ENCODE measurements at places on chromosomes 11 and 22. TPM values are rescaled to one million over a fixed set of nuclear protein-coding genes. Genes with fewer than 3 reads are reported as not detected.

DNA sequence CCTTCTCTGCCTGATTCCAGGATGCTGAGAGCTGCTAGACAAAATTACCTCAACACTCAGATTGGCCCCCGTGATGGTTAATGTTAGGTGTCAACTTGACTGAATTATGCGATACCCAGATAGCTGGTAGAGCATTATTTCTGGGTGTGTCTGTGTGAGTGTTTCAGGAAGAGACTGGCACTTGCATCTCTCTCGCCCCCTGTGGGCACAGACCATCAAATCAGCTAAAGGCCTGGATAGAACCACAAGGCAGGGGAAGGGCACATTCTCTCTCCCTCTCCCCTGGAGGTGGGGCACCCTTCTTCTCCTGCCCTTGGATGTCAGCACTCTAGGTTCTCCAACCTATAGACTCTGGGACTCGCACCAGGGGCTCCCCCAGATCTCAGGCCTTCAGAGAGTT lies 79.7 kb downstream of the KIRREL3 start:
- no peak for DNase-seq

DNA sequence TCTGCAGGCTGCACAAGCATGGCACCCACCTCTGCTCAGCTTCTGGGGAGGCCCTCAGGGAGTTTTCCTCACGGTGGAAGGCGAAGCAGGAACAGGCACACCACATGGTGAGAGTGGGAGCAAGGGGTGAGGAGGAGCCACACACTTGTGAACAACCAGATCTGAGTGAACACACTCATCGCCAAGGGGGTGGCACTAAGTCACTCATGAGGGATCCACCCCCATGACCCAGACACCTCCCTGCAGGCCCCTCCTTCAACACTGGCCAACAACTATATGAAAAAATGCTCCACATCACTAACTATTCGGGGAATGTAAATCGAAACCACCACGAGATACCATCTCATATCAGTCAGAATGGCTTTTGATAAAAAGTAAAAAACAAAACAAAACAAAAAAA lies 722 bp upstream of the KRTAP5-2 start:
- no peak for DNase-seq

- no peak for DNase-seq
Measured at GRCh38 chr11:117315285-117316196, 515 bp downstream of the BACE1 start.

- DNase-seq, result no peak
Measured at GRCh38 chr22:50285568-50286229, 15.5 kb upstream of the MAPK11 start.

GRCh38 chr11:47121731-47122130 lies 54.9 kb downstream of the ARFGAP2 start:
- DNase-seq, result no peak

DNA sequence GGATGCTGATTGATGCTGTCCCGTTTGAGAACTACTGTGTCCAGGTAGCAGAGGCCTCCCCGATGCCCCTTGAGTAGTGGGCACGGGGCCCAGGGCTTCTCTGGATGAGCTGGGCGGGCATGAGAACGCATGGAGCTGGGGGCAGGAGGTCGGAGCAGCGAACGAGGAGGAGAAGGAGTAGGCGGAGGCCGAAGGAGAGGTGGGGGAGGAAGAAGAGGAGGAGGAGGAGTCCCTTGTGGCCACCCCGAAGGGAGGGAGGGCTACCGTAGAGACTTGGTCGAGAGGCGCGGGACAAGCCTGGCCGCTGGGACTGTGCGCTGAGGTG lies 62.9 kb downstream of the CRYBB2 start:
- no peak for DNase-seq

DNA sequence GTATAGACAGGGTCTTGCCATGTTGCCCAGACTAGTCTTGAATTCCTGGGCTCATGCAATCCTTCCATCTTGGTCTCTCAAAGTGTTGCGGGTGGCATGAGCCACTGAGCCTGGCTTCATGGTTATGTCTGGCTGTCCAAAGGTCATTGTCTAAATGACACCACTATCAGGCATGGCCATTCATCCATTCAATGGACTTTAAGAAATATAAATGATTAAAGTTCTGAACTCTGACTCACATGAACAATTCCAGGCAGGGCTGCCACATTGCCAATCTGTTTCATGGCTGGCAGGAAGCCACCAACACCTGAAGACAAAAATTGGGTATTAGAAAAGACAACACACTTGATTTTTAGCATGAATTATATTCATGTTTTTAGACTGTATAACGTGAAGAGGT lies 4.1 kb downstream of the RTCB start:
- DNase-seq, result no peak

DNA sequence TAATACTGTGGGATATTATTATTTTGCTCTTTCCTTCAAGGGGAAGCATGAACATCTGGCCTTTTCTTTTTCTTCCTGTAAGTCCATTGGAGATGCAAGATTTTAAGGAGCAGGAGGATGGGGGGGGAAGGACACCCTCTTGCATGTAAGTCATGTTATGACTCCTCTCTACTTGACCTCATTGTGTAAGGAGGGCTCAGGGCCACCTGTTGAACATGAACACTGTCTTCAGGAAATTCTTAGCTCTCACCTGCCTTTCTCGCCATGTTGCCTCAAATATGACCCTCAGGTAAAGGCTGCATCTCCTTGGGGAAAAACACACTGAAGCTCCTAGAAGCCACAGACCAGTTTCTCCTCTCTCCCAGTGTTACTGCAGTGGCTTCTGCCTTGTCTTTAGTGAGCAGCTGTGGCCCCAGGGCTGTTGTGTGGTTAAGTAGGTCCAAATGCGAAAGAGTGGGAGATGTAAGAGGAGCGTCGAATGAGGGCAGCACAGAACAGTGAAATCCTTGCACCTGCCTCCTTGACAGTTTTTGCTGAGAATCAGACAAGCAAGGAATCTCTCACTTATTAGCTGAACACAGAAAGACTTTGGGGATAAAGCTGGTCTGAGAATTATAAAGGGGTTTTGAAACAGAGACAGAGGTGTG lies 1.3 kb upstream of the RAG1 start:
- no peak for DNase-seq

DNA sequence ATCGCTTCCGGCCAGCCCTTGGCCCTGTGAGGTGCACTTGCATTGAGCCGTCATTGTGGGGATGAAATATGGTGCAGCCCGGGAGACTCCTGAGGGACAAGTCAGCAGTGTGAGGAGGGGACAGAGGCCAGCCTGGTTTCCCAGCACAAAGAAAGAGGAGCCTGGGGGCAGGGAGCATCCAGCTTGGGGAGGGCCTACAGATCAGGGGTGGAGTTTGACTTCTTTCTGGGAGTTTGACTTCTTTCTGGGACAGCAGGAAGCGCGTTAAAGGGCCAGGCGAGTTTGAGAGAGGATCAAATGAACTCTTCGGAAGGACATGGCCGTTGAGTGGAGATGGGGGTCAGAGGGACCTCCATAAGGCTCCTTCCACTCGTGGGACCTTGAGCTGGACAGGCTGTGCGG lies 91.9 kb downstream of the LRRC32 start:
- DNase-seq, result peak; percentile 41

The C11orf65 gene
- polyA plus RNA-seq, result 0.81 TPM

The OR2D3 gene
- polyA plus RNA-seq, result not detected

The FAT3 gene
- polyA plus RNA-seq, result 60.1 TPM

The THY1 gene
- polyA plus RNA-seq, result 47.5 TPM

Measured in right lung (tissue), 10 donors.